Fibroblast of skin of left biceps (primary cell): ENCODE measurements at places on chromosomes 12 and 14.

- DNase-seq = no peak
Observed at GRCh38 chr14:42633504-42634095, 1026.9 kb downstream of the LRFN5 start.

DNA sequence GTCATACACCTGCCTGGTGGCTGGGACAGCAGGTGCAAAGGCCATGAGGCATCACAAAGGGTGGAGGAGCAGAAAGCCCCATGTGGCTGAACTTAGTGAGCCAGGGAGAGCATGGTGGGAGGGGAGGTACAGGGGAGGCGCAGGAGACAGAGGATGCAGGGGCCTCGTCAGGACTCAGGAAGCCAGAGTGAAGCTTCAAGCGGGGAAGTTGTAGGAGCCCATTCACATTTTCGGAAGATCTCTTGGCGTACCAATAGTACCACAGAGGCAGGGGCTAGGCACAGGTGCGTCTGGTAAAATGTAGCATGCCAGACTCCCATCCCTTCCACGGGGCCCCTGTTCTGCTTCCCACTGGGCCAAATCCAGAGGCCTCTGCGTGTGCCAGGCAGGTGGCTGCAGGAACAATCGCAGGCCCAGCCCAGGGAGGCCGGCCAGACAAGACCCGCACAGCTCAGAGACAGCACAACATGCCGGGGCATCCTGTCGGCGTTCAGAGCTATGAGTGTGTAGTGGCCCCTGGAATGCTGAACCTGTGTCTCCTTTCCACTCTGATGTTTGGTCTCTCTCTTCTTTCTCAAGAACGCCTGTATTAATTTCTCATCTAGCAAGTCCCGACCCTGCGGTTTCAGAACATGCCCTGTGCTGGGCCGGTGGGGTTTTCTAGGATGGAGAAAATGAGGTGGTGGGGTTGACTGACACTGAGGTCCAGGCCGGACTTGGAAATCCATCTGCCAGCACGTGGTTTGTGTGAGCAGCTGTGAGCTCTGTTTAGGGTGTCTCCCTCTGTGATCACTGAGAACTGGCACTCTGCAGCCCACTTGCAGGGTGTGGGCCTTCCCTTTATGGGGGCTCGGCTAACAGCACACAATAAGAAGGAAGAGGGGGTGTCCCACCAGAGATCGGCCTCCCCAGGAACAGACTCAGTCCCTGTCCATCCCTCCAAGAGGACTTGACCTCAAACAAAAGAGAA lies 5.5 kb upstream of the TMEM132D start:
- no peak for DNase-seq

- DNase-seq = no peak
Observed at GRCh38 chr14:23113431-23114119, 5.5 kb downstream of the CEBPE start.

- no peak for DNase-seq
Observed at GRCh38 chr12:26799741-26800140, 33.3 kb downstream of the ITPR2 start.

GRCh38 chr14:103832046-103832445 lies 15.3 kb downstream of the PPP1R13B start:
- DNase-seq = no peak

DNA sequence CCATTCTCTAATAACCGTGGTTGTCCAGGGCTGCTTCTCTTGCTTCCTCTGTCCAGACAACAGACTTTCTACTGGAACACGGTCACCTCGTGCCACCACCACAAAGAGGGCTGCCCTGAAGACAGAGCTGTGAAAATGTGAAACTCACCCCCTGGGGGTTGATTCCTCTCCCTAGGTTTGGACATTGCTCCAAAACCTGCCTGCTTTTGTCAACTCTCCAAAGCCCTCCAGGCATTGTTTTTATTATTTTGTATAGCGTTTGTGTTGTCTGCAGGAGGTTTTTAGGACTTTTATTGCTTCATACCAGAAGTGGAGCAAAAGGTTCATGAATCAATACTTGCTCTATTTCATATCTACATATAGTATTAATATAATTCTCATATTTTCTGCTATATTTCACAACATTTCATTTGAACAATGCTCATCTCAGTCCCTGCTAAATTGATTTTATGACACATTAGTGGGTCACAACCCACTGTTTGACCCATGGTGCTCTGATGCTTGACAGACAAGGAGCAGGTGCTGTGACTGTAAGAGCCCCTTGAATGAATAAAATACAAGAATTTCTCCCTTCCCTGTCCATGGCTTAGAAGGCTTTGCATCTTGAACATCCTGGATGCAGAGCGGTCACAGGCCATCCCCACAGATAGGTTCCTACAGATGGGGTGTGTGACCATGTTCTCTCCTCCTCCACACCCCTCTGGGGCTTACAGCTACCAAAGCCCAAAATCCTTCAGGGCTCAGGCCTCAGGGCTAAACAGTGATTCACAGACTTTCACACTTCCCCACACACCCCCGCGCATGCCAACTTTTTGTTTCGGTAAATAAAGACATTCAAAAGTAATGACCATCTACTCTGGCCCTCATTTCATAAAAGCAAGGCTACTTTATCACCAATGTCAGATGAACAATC lies 20.6 kb upstream of the EML1 start:
- DNase-seq = no peak

- no peak for DNase-seq
Observed at GRCh38 chr14:22634233-22634900, 9.8 kb downstream of the OR6J1 start.
